ENCODE measurements at places on chromosomes 1 and 21. TPM values are rescaled to one million over a fixed set of nuclear protein-coding genes. Genes with fewer than 3 reads are reported as not detected.
A peak's percentile ranks its signal among the peaks of the same experiment; 100 is the strongest.

GRCh38 chr1:62712336-62713243 is 24.4 kb upstream of the DOCK7 start:
- DNase-seq = no peak

OR2G6 gene
- not detected for total RNA-seq

MFSD2A gene
- total RNA-seq = 1.5 TPM

DNA sequence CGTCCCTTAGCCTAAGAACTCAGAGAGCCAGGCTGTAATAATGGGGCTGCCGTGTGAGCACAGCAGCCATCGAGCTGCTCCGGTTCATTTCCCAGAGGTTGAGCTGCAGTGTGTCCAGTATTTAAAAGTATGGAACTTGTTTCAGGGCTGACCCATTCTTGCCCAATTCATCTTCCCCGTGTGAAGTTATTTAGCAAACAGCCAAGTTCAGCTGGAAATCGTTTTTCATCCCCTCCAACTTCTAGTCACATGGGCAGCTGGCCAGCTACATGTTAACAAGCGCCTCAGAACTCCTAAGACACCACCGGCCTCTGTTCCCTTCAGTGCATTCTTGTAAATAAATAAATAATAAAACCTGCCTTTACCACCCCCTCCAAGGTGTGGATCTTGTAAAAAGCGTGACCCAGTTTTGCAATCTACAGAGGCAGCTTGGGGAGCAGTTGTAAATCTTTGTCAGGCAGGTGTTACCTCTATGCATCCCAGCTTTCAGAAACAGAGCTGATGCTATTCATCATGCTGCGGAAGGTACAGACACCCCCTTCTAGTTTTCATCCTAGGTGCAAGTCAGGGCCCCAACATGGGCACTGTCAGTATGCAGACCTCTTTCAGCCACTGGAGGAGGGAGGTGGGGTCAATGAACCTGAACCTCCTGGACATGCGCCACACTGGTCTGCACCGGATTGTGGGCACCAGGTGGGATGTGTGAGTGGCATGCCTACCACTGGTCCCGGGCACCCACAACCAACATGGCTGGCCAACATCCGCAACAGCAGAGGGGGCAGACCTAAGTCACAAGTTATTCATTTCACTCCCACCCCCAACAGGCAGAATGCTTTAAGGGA is 18.7 kb upstream of the KNCN start:
- no peak for DNase-seq

HENMT1 gene
- total RNA-seq = 3.9 TPM

FYB2 gene
- not detected for total RNA-seq

DNA sequence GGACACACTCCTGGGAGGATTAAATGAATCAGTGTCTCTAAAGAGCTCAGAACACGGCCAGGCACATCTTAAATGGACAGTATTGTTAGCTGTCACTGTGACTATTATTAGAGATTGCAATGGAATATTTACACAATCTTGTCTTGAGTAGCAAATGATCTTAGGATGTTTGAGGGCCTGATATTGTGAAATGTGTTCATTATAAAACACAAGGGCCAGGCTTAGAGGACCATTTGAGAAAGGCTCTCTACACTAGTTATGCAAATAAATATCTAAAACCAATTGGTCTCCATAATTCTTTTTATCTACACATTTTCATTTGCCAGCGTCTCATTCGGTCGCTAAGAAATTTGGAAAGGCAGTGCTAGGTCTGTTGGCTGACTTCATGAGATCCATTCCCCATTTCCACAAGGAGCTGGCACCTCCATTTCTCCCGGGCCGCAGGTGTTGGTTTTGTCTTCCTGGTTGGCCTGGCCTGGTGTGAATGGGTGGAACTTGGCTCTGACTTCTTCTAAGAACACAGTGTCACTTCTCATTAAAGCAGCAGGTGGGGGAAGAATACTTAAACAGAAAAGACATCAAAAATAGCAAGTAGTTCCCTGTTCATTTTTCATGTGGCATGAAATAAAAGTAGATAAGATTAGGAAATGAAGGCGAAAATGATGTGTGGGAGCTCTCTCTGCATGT is 56.0 kb upstream of the PLXNA2 start:
- no peak for DNase-seq

GRCh38 chr1:15152318-15153183 is 996 bp upstream of the TMEM51 start:
- DNase-seq = peak; percentile 90

DNA sequence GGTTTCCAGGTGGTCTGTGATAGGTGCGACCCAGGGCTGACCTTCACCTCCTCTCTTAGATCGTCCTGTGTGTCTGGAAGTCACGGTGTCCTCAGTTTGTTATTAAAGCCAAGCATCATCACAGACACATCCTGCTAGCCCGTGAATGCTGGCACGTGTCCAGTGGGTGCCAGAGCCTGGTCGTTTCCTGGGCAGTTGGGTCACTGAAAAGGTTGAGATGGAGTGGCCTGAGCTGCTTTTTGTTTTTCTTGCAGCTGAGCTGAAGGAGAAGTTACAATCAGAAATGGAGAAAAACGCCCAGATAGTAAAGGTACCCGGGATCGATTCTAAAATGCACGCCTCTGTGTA is 23.2 kb downstream of the PCNT start:
- DNase-seq = peak; percentile 32

DNA sequence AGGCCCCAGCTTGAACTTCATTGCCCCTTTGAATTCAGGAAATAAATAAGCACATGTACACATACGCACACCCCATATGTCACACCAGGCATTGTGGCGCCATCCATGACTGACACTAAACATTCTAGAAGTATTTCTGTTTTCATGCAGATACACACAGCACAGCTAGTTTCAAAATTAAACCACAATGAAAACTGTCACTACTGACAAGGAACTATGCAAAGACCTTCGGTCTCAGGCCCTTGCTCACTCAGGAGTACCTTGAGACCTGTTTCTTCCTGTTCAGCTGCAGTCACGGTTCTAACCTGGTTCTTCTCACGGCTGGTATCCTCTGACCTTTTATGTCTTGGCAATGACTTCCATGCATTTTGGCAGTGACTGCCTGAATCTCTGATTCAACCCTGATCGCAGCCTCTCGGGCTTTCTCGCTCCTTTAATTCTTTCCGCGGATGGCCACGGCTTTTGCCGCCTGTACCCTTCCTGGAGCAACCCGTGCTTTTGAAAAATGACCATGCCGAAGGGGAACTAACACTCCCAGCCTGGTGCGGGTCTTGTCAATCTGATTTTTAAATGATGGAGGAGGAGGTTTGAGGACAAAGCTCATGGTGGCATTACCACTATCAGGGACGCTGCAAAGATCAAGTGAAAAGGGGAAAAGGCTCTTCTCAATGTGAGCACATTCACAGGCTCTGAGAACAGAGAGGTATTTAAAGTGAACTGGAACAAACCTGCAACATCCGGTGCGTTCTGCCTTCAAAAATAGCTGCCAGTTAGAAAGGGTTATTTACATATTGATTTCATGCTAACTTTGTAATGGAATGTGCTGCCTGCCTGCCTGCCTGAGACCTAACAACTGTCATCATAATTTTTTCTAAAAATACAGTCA is 384.6 kb downstream of the RRAGC start:
- DNase-seq = no peak

- no peak for DNase-seq
Observed at GRCh38 chr1:174242856-174243255, 83.5 kb downstream of the RABGAP1L start.

GRCh38 chr1:116921301-116921885 is 11.7 kb downstream of the PTGFRN start:
- no peak for DNase-seq

DNA sequence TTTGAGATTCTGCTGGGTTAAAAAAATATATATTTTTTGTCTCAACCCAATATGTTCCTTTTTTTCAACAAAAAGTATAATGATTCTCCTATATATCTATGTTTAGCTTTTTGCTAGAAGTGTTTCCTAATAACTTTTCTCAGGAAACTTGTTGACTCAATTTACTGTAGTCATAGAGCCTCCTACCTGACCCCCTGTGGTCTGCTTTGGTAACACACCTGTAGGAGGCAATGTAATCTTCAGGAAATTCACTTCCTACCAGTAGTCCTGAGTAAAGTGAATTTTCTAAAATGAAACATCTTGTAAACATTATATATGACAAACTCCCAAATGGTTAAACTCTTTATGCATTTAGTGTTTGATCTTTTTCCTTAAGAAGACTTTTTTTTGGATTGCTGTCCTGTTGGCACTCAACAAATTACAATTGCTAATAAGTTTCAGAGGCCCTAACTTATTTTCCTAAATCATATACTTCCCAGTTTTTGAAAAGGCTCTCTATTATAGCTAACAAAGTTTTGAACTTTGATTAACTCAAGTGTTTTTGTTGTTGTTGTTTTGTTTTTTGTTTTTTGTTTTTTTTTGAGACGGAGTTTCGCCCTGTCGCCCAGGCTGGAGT is 118.3 kb downstream of the OLFML2B start:
- DNase-seq = no peak

EVI5 gene
- 47.5 TPM for total RNA-seq

DNA sequence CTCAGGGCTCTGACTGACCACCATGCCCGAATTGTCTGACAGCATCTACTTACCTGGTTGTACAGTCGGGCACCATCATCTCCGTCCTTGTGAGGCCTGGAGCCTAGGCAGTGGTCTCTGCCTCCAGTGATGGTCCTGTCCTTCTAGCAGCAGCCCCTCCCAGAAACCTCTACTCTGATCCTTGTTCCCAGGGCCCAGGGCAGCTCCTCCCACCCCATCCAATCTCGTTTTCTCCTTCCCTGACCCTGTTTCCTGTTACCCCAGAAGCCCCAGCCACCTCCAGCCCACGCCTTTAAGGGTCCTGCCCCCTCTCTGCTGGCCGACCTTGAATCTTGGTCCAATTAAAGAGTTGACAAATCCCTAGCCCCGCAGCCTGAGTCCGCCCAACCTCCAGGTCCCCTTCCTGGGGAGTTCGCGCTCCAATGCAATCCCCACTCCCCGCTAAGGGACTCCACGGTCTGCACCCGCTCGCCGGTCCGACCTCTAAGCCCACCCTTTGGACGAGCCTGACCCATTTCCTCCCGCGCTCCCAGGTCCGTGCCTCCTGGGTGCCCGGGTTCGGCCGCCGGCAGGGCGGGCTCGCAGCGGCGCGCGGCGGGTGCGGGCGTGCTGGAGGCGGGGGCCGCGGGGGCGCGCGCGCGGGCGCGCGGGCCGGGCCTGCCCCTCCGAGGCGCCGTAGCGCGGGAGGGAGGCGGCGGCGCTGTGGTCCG is at the start of gene B4GALT2:
Gene B4GALT2 (plus strand): TSS at position 660 of the 710 bp plus-strand sequence. CDS start 1,951 bp downstream, outside the sequence.
- peak; percentile 53 for DNase-seq

DNA sequence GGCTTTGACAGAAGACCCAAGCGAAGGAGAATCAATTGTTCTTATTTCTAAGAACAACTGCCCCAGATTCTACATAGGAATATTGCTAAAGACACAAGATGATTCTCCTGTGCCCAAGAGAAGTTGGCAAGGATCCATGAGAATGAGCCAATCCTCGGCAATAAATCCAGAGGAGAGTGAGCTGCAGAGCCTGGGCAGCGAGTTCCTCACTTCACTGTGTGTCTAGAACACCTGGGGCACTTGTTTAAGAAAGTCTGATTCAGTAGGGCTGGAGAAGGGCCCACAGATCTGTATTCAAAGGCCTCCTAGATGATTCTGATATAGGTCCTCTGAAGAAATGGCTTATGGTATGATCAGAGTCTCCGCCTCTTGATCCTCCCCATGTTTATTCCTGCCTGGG is 31.8 kb downstream of the GADD45A start:
- no peak for DNase-seq

TRAF3IP3 gene
- total RNA-seq = 9.0 TPM

CYP4X1 gene
- 16.3 TPM for total RNA-seq

- DNase-seq = no peak
Observed at GRCh38 chr1:51997974-51998382, 7.5 kb upstream of the RAB3B start.

DNA sequence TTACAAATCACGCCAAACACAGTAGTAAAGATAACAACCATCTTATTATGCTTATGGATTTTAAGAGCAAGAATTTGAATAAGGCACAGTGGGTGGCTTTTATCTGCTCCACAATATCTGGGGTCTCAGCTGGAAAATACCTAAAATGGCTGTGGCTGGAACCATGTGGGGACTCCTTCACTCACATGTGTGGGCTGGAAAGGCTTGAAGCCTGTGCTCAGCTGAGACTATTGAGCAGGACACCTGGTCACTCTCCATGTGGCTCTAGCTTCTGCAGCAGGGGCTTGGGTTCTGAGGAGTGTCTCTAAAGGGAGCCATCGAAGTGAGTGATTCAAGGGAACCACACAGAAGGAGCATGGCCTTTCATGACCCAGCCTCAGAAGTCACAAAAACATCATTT is 239.6 kb upstream of the B3GALT2 start:
- no peak for DNase-seq

CENPF gene
- 0.97 TPM for total RNA-seq

NR1I3 gene
- total RNA-seq = not detected

FABP3 gene
- 82.0 TPM for total RNA-seq

NBPF3 gene
- 6.6 TPM for total RNA-seq

TAS1R3 gene
- 0.36 TPM for total RNA-seq

GRCh38 chr21:45138199-45139002 is 64.0 kb downstream of the ADARB1 start:
- DNase-seq = peak; percentile 90

GRCh38 chr1:2544093-2544874 is 11.9 kb upstream of the TNFRSF14 start:
- no peak for DNase-seq

KANK4 gene
- total RNA-seq = 0.66 TPM

BMP8B gene
- 0.81 TPM for total RNA-seq

RXRG gene
- 2.2 TPM for total RNA-seq

FCRL5 gene
- total RNA-seq = 0.63 TPM

DNA sequence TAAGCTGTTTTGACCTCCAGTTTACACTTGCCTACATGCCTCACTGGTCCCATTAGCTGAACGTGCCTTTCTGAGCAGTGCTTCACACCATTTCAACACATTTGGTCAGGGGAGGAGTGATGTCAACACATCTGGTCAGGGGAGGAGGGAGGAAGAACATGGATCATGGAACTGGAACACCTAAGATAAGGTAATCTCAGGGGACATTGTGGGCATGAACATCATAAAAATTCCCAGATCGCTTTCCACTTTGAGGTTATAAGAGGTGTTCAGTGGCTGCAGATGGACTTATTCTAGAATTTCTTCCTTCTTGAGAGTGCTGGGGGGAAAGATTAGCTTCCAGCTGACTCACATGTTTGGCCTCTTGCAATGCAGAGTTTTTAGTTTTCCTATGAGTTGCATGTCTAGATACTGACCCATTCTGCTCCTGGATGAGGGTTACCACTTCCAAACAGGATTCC is 2.0 kb downstream of the QSOX1 start:
- DNase-seq = no peak

Measured in aorta (tissue), 5 donors.